Amniotic epithelial cell (primary cell): ENCODE measurements at places on chromosomes 11 and 22.

GRCh38 chr11:109865548-109866186, 227.5 kb upstream of the ZC3H12C start:
- DNase-seq, result no peak

GRCh38 chr22:17942721-17943120, 81.6 kb downstream of the MICAL3 start:
- no peak for DNase-seq

DNA sequence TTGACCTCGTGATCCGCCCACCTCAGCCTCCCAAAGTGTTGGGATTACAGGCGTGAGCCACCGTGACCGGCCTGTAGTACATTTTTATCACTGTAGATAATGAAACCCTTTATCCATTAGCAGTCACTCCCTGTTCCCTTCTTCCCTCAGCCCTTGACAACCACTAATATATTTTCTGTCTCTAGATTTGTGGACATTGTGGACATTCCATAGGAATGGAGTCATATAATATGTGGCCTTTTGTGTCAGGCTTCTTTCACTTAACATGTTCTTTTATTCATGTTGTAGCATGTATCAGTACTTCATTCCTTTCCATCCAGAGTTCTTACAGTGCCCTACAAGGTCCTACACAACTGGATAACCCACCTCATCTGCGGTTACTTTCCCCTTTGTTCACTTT, 30.5 kb downstream of the RRM1 start:
- peak; percentile 67 for DNase-seq

- DNase-seq, result no peak
Measured at GRCh38 chr22:44543781-44544477, 45.9 kb upstream of the RTL6 start.

DNA sequence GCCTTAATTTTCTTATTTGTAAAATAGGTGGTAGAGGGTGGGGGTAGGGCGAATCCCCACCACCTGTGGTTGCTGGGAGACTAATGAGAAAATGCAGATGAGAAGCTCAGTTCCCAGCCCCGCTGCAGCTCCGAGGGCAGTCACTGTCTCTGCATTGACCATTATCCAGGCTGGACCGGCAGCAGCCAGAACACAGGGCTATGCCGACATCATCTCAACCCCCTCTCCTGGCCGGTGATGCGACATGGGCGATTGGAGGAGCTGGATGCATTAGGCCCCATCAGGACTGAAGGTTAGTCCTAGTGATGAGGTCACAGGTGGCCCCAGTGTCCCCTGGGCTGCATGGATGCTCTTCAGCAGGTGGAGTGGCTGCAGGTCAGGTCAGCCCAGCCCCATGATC, 412.4 kb downstream of the CTTN start:
- no peak for DNase-seq

DNA sequence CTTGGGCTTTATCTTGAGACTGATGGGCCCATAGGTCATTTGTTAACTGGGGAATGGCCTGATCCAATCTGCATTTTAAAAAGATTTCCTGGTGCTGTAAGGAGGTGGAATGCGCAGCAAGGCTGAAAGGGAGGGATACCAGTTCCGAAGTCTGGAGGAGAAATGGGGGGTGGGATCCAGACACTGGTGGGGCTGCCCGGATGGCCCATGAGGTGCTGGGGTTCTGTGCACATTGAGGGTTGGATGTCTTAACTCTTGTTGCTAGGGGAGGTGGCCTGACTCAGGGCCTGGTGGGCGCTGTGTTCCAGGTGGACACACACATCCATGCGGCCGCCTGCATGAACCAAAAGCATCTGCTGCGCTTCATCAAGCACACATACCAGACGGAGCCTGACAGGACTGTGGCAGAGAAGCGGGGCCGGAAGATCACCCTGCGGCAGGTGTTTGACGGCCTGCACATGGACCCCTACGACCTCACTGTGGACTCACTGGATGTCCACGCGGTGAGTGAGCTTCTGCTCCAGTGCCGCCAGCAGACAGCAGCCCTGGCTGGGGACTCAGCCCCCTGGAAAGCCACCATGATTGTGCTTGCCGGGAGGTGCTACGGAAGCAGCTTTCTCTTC, 38.1 kb downstream of the AMPD3 start:
- no peak for DNase-seq

DNA sequence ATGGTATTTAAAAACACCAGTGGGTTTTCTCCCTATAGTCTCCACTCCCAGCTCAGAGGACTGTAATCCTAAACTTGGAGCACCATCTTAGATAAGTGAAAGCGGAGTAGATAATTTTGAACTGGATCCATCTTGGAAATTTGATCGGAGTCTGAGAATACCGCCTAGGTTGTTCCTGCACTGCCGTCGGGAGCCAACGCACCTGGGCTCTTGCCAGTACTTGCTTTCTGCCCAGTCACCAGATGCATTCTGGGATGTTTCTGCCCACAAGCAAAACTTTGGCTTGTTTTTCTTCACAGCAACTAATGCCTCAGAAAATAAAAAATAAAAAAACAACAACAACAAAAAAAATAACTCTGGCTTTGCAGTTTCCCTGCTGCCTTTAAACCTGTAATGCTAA, 113.0 kb upstream of the MTMR2 start:
- DNase-seq, result no peak

GRCh38 chr11:88657076-88657738, 319.7 kb upstream of the CTSC start:
- DNase-seq, result no peak

- DNase-seq, result no peak
Measured at GRCh38 chr11:125165111-125165842, 726 bp downstream of the PKNOX2 start.

- no peak for DNase-seq
Measured at GRCh38 chr22:40645579-40646197, 9.2 kb upstream of the MRTFA start.

DNA sequence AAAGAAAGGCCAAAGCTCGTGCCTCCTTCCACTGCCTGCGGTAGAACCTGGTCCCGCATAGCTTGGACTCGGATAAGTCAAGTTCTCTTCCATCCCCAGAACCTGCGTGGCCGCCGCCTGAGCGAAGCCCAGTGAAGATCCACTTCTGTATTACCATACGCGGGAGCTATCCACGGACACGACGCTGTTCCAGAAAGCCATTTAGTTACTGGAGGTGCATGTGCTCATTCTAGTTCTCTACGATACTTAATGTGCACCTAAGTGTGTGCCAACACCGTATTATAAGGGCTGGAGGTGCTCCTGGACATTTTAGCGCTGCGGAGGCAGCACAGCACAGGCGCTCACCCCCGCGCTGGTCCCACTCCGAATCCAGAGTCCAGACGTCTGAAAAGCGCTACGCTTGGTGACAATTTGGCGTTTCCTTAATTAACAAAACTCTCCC, 1.4 kb downstream of the WT1 start:
- no peak for DNase-seq
